Stimulated activated CD4-positive, alpha-beta T cell treated with anti-CD3 and anti-CD28 coated beads, Interleukin-15, amount 100 ng/mL, for 1 hour (primary cell): ENCODE measurements at places on chromosomes 6 and 20.

DNA sequence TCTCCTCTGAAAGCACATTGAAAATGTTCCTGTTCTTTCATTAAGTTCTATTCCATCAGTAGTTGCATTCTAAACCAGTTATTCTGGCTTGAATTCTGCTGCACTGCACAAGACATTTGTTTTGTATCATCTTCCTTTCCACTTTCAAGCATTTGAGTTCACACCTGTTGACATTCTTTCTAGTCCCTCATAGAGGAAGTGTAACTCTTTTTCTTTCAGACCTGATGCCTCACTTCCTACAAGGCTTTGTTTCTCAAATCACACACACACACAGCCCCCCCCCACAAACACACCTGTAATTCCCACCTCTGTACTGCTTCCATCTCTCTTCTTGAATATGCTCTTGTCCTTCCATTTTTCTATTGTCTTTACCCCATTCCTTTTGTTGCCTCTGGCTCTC, 50.9 kb downstream of the CCN2 start:
- no peak for DNase-seq

- DNase-seq, result no peak
Measured at GRCh38 chr6:35262596-35262995, 3.1 kb downstream of the ZNF76 start.

- no peak for DNase-seq
Measured at GRCh38 chr20:63208346-63208909, 7.5 kb downstream of the YTHDF1 start.

- no peak for DNase-seq
Measured at GRCh38 chr6:81731814-81732213, 20.7 kb downstream of the TENT5A start.

- DNase-seq, result no peak
Measured at GRCh38 chr6:44771647-44772415, 384.3 kb downstream of the CDC5L start.

DNA sequence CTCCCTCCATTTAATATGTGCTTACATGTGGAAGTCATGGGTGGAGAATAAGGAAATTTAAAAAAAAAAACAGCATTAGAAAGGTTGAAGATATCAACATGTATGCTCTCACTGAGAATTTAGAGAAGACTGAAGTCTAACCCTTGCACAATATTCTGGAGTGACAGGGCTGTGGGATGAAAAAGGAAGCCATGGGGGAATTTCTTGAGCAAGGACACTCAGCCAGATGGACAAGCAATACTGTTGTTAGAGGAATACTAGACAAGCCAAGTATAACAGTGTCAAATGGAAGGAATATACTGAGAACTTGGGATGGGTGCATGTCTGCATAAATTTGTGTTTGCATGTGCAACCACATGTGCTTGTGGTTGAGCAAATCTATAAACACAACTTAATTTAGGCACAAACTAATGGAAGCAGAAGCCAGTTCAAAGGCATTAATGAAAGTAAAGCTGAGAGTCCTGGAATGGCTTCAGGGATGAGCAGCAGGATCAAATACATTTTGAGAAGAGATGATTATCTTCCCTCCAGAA, 119.7 kb downstream of the ADGRB3 start:
- DNase-seq, result no peak
